ENCODE measurements at places on chromosomes 5 and 9.

GRCh38 chr5:132473019-132473531 is 17.5 kb downstream of the IRF1 start:
- no peaks in the 10 kb centered on the region for H3K27me3 ChIP-seq
- no peak overlapping the region for H3K27ac ChIP-seq
- H3K4me1 ChIP-seq: peaks cover 7% of the 10 kb centered on the region

- no peak overlapping the region for H3K4me3 ChIP-seq
- DNase-seq: no peak
- no peaks in the 10 kb centered on the region for H3K27me3 ChIP-seq
- no peak overlapping the region for H3K27ac ChIP-seq
Observed at GRCh38 chr5:175691761-175692160, 33.9 kb downstream of the HRH2 start.

GRCh38 chr5:74903165-74903787 is 37.1 kb upstream of the FAM169A start:
- no peaks in the 10 kb centered on the region for H3K27me3 ChIP-seq
- no peak overlapping the region for H3K4me3 ChIP-seq
- H3K36me3 ChIP-seq: no peaks in the 10 kb centered on the region
- DNase-seq: peak; percentile 69

DNA sequence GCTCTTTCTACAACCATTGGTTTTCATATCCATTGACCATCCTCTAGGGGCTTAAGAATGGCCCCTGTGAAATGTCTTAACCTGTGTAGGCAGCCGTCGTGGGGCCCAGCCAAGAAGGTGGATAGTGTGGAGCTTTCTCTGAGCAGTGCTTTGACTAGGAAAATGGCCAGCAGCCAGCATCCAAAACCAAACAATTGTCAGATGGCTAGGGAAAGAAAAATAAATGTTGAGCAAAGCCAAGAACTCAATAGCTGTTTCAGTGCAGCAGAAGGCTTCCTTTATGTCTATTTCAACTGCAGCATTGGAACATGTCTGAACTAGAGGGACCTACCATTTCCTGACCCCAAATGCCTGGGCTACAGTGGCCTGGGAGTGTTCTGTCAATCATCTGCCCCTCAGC is 374.9 kb downstream of the TLE4 start:
- H3K27me3 ChIP-seq: no peaks in the 10 kb centered on the region
- H3K27ac ChIP-seq: no peak overlapping the region
- H3K4me1 ChIP-seq: no peaks in the 10 kb centered on the region
- H3K4me3 ChIP-seq: no peak overlapping the region
- no peaks in the 10 kb centered on the region for H3K36me3 ChIP-seq

DNA sequence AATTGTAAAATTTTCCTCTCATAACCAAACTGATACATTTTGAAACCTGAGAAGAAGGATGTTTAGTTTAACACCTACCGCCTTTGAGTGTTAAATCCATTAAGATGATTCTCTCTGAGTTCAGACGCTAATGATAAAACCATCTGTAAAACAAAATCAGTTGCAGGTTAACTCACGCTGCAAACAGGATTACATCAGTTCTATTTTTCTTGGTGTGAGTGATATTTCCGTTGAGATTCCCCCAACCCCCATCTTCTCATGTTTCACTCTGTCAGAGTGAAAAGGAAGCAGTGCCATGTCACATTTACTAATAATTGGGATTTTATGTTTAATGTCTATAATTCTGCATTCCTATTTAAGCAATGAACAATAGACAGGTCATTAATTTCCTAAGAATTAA is 146.5 kb downstream of the FANCC start:
- no peaks in the 10 kb centered on the region for H3K4me1 ChIP-seq
- H3K27ac ChIP-seq: no peak overlapping the region
- no peaks in the 10 kb centered on the region for H3K36me3 ChIP-seq
- no peak overlapping the region for H3K4me3 ChIP-seq

DNA sequence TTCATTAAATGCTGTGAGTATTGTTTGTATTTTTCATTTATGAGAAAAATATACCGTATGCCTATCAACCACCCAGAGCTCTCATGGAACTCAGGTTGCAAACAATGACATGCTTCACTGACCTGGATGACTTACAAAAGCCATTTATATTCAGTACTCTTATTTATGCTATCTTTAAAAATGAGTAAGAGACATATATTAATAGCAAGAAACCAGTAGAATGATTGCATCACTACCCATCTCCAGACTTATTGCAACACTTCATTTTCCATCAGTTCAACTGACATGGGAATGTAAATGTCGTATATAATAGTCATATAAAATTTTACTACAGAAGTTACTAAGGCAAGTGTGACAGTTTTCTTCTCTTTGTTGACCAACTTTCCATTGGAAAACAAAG is 69.1 kb downstream of the OTP start:
- no peak for DNase-seq
- no peak overlapping the region for H3K4me3 ChIP-seq
- no peaks in the 10 kb centered on the region for H3K27me3 ChIP-seq
- H3K36me3 ChIP-seq: no peaks in the 10 kb centered on the region

DNA sequence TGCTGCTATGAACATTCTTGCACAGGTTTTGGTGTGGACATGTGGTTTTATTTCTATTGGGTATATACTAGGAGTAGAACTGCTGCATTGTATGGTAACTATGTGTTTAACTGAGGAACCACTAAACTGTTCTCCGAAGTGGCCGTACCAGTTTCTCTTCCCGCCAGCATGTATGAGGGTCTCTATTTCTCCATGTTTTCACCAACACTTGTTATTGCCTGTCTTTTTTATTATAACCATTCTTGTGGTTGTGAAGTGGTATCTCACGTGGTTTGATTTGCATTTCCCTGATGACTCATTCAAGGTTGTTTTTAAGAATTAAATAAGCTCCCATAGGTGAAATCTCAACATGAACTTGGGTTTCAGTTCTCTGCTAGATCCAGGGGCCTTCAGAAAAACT is 19.4 kb downstream of the PDE8B start:
- H3K27ac ChIP-seq: no peak overlapping the region
- DNase-seq: no peak
- H3K36me3 ChIP-seq: no peaks in the 10 kb centered on the region
- no peaks in the 10 kb centered on the region for H3K27me3 ChIP-seq
- H3K4me1 ChIP-seq: no peaks in the 10 kb centered on the region

All from testis (tissue), 5 donors.